ENCODE measurements at places on chromosomes 13 and 19. TPM values are rescaled to one million over a fixed set of nuclear protein-coding genes. Genes with fewer than 3 reads are reported as not detected.

DNA sequence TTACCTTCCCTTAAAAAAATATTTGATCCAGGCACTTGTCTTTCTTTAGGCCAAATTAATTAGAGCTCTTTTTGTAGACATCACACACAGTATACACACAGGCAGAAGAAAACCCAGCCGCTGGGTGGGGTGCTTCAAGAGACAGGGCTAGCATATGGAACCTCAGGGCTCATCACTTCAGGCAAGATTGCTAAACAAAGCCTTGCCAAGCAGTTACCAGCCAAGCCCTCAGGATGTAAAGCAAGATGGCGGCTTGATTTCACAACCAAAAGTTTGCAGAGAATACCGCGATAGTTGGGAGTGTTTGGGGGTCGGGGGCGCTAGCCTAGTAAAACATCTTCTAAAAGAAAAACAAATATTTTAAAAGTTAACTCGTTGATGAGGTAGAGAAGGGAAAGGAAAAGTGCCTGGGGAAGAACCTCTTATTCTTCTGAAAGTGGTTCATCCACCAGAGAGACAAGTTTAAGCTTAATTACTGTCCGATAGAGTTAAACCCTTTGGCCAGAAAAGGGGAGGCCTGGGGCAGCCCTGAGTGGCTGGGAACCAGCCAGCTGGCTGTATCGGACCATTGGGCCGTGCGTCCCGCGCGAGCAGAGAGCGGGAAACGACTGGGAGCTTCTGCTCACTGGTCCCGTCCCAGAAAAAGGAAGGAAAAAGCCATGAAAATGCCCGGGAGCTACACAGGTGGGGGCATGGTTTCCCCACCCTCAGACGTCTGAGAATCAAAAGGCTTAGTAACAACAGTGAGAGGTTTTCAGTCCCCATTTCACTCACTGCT is 254.9 kb upstream of the PCDH20 start:
- no peak for DNase-seq

DNA sequence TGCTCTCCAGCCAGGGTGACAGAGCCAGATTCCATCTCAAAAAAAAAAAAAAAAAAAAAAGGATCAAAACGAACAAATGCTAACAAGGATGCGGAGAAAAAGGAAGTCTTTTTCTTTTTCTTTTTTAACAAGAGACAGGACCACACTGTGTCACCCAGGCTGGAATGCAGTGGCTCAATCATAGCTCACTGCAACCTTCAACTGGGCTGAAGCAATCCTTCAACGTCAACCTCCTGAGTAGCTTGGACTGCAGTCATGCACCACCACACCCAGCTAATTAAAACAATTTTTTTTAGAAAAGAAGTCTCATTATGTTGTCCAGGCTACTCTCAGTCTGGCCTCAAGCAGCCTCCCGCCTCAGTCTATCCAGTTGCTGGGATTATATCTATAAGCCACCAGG is 20.8 kb upstream of the OR7A17 start:
- no peak for DNase-seq

GRCh38 chr13:113971471-113972231 is 2.2 kb downstream of the C13orf46 start:
- DNase-seq = no peak

DNA sequence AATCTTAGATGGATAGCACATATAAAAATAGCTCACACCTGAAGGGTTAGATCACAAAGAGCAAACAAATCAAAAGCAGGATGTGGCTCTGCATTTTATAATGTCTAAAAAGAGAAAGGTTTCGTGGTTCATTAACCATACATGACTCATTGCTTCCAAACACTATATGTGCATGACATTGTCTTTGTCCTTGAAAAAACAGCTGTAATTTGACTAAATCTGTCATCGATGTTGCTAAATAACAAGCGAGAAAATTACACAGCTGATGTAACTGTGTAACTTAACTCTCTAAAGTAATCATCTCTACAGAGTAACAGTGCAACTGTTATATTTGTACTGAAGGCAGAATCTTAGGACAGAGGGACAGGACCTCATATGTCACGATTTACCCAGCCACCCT is 383.1 kb upstream of the GPC6 start:
- DNase-seq = peak; percentile 69

DNA sequence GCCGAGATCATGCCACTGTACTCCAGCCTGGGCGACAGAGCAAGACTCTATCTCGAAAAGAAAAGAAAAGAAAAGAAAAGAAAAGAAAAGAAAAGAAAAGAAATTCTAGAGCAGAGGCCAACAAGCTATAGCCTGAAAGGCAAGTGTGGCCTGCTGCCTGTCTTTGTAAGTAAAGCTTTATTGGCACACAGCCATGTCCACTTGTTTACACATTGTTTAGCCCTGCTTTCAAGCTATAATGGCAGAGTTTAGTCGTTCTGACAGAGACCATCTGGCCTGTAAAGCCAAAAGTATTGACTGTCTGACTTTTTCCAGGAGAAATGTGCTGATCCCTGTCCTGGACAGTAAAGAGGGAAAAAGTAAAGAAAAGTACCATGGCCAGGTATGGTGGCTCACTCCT is 18.3 kb downstream of the NWD1 start:
- peak; percentile 15 for DNase-seq

- peak; percentile 59 for DNase-seq
These were observed 129.8 kb downstream of the DLEU7 start for GRCh38 chr13:50713523-50714248.

- peak; percentile 82 for DNase-seq
These were observed 124.0 kb upstream of the RNF113B start for GRCh38 chr13:98300956-98301641.

DNA sequence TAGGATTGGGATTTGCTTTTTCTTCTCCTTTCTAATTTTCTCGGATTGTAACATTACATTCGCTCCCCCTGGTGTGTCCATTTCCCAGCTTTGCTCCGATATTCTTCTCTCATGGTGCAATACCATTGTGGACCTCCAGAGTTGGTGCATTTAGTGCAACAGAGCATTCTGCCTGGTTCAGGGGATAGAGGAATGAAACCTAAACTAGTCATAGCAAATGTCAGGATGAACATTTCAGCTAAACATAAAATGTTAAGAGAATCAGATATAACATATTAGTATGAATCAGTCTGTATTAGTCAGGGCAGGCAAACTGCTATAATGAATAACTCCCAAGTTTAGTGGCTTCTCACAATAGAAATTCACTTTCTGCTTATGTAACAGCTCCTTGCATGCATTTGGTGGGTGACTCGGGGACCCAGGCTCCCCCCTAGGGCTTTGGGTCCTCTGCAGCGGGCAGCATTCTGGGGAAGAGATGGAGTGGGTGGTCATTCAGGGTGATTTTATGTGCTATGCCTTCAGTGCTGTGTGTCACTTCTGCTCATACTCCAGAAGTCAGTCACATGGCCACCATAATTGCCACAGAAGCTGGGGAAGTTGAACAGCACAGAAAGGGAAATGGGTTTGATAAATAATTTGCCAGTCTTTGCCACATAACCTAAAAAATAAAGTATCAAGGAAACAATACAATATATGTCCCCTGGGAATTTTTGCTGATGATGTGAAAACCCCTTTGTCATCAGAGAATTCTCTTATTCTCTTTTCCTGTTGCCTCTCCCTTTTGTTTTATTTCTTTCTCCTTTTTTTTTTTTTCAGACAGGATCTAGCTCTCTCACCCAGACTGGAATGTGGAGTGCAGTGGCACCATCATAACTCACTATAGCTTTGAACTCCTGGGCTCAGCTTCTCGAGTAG is 111.0 kb downstream of the HSPH1 start:
- peak; percentile 57 for DNase-seq

- peak; percentile 94 for DNase-seq
These were observed 552 bp upstream of the GRWD1 start for GRCh38 chr19:48445256-48445605.

GRCh38 chr19:4987256-4987655 is 18.3 kb downstream of the KDM4B start:
- no peak for DNase-seq

DNA sequence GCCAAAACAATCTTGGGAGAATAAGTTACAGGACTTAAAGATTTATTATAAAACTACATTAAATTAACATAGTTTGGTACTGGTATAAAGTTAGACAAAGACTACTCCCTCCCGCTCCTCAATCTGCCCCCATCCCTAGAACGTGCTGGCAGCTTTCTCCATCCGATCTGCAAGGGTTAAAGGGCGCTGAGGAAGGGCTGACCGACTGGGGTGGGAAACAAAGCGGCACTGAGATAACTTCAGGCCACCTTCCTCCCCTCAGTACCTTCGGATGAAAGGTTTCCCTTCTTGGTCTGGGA is 790 bp upstream of the SUGT1 start:
- DNase-seq = no peak

DNA sequence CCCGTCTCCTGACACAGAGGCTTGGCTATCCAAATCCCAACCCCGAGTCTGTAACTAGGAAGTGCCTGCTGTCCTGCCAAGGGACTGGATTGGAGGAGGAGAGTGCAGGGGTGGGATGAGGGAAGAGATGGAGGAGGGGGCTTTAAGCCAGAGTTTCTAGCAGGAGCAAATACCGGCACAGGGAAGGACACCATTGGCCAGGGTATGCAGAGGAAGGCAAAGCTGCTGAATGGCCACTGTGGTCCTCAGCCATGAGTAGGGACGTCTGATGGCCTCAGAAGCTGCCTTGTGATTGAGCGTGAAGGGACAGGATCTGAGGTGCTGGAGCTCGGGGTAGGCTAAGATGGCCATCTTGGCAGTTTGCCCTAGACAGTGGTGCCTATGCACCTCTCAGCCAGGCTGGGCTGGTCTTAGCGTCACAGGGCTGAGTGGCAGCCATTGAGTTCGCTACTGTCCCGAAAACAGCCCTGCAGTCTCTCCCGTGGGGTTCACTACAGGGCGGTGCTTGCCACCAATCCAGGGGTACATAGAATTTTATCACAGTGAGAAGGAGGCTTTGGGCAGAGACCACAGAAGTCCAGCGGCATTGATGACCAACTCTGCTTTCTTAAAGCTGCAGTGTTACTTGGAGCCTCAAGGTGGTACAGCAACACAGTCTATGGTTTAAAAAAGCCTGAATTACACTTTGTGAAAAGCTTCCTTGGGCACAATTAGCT is 61.8 kb downstream of the AKAP11 start:
- peak; percentile 22 for DNase-seq

DNA sequence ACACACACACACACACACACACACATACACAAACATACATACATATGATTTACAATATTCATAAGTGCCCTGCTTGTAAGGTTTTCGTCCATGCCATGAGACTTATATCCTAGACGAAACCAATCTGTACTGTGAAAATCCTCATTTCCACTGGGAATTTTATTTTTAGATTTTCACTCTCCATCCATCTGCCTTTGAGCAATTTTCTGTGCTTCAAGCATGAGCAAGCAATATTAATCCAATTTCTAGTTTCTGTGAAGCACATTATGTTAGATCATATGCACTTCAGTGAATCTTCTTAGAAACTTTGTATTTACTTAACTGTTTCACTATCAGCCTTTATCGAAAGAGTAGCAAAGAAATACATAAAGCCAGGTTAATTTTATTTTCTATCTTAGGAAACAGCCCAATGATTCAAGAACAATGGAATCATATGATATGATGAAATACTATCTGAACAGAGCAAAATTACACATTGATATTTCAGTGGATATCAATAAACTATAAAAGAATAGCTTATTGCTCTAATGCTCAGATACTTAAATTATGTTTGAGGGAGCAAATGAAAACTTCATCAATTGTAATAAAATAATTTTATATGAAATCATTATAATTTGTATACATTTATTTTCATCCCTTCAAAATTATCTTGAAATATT is 1100.7 kb upstream of the MIR17HG start:
- DNase-seq = no peak

GRCh38 chr19:10832939-10833296 is 3.1 kb downstream of the TMED1 start:
- no peak for DNase-seq

LGALS14 gene
- total RNA-seq = not detected

NLRP7 gene
- total RNA-seq = not detected

GSK3A gene
- total RNA-seq = 8.1 TPM

TNNT1 gene
- total RNA-seq = 1.3 TPM

ZSCAN18 gene
- 3.0 TPM for total RNA-seq

ZNF8 gene
- total RNA-seq = 3.9 TPM
